ENCODE measurements at places on chromosomes 6 and 20. TPM values are rescaled to one million over a fixed set of nuclear protein-coding genes. Genes with fewer than 3 reads are reported as not detected.

GRCh38 chr6:15116889-15117288 is 129.0 kb upstream of the JARID2 start:
- DNase-seq: no peak

GRCh38 chr20:12306107-12306506 is 388.4 kb downstream of the BTBD3 start:
- no peak for DNase-seq

GRCh38 chr6:155770313-155770712 is 314.7 kb upstream of the NOX3 start:
- DNase-seq: no peak

GRCh38 chr6:108940741-108941140 is 92.5 kb downstream of the ARMC2 start:
- DNase-seq: no peak

DNA sequence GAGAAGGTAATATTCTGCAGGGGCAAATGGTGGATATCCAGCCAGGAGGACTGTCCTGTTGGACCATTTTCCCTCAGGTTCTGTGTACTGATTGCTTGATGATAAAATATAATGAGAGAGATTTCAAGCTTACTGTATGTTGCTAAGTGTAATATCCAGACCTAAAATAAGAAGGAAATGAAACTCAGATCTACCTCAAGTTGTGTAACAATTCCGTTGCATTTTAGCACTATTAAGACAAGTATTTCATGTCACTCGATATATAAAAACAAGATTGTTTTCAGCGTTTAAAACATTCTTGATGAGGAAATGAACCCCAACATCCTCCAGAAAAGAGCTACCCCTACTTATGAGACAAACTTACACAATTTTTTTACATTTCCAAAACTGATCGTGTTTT is 57.2 kb downstream of the RGS17 start:
- DNase-seq: no peak

DNA sequence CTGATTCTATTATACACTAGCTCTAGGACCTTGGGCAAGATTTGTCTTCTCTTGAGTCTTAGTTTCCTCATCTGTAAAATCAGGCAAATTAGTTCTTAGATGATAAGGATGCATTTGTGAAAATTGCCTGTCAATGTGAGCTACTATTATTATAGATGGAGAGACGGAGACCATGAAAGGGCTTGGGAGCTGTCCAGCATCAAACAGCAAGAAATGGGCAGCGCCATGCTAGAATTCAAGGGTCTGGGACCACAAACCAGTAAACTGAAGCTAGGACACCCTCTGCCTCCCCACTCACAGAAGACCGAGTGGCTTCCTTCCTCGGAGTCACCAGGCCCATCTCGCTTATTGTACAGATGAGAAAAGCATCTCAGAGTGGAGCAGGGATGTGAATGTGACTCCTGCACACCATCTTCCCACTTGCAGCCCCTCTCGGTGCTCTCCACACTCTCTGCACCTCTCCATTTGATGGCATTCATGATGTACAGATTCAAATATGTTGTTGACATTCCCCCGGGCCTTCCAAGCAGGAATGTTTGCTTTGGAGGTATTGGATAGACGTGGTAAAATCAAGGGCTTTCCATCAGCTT is 24.1 kb upstream of the BPIFA3 start:
- DNase-seq: no peak

- DNase-seq: no peak
Measured at GRCh38 chr6:105178110-105178509, 1.7 kb downstream of the POPDC3 start.

- DNase-seq: no peak
Measured at GRCh38 chr6:45132059-45132458, 196.1 kb upstream of the RUNX2 start.

The POU3F2 gene
- polyA plus RNA-seq: 0.11 TPM

The GNRH2 gene
- polyA plus RNA-seq: 0.19 TPM

The NMBR gene
- polyA plus RNA-seq: 0.13 TPM

The BCAS1 gene
- polyA plus RNA-seq: 3.6 TPM

The HLA-DMB gene
- polyA plus RNA-seq: 4.8 TPM

The HLA-DPA1 gene
- polyA plus RNA-seq: 15.1 TPM

The LY6G6D gene
- polyA plus RNA-seq: 0.47 TPM
